ENCODE measurements at places on chromosomes 7 and 10. TPM values are rescaled to one million over a fixed set of nuclear protein-coding genes. Genes with fewer than 3 reads are reported as not detected.

DNA sequence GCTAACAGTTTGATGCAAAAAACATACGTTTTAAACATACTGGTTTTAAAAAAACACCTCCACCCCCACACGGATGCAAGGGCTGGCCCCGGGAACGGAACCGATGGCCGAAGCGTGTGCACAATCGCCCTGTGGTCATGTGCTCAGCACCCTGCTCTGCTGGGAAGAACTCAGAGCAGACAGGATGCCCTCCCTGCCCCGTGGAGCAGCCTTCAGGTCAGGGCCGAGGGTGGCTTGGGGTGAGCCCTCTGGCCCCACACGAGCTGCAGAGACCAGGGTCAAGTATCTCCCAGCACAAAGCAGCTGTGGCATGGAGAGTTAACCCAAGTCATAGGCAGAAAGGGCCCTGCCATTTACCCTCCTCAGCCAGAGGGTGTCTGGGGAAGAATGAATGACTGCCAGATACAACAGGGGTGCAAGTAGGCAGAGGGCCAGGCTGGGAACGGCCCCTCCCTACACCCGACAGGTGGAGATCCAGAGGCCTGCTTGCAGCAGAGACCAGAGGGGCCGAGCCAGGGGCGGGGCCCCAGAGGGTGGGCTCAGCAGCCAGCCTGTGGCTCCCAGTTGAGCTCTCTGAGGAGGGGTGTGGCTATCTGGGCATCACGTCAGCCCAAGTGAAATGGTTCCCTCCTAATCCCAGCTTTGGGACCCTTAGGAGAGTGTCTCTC lies 56.8 kb downstream of the ZRANB1 start:
- no peaks in the 10 kb centered on the region for H3K27me3 ChIP-seq
- no peak overlapping the region for H3K27ac ChIP-seq
- no peak for DNase-seq
- no peaks in the 10 kb centered on the region for H3K4me1 ChIP-seq

DNA sequence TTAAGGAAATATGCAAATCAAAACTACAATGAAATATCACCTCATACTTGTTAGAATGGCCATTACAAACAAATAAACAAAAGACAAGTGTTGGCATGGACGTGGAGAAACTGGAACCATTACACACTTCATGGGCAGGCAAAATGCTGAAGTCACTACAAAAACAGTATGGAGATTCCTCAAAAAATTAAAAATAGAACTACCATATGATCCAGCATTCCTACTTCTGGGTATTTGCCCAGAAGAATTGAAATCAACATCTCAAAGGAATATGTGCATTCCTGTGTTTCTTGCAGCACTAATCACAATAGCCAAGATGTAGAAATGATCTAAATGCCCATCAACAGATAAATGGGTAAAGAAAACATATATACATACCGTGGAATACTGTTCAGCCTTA lies 83.6 kb downstream of the NRCAM start:
- H3K36me3 ChIP-seq, result peaks cover 35% of the 10 kb centered on the region
- H3K4me3 ChIP-seq, result no peak overlapping the region
- no peaks in the 10 kb centered on the region for H3K27me3 ChIP-seq
- no peak overlapping the region for H3K27ac ChIP-seq
- DNase-seq, result no peak

DNA sequence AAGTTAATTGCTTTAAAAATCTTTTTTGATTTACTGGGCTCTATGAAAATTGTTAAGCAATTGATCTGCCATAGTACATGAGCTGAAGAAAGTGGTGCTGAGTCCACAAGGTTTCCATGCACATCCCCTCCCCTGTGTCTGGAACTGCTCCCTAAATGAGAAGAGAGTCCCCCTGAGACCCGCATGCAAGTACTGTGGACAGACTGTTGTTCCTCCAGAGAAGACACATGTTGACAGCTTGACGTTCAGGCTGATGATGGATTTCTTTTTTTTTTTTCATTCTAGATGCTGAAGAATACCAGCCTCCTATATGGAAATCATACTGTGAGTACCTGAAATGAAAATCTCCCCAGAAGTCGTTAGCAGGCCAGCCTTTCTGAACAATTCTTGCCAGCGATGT lies 159.8 kb downstream of the CHN2 start:
- H3K4me1 ChIP-seq, result no peaks in the 10 kb centered on the region
- H3K36me3 ChIP-seq, result no peaks in the 10 kb centered on the region
- no peaks in the 10 kb centered on the region for H3K27me3 ChIP-seq
- DNase-seq, result no peak
- no peak overlapping the region for H3K27ac ChIP-seq

GRCh38 chr7:80517282-80517747 lies 5.5 kb upstream of the GNAT3 start:
- H3K36me3 ChIP-seq, result no peaks in the 10 kb centered on the region
- no peaks in the 10 kb centered on the region for H3K27me3 ChIP-seq
- DNase-seq, result no peak
- no peak overlapping the region for H3K27ac ChIP-seq

GRCh38 chr7:51229106-51229537 lies 87.5 kb downstream of the COBL start:
- H3K4me3 ChIP-seq, result no peak overlapping the region
- H3K4me1 ChIP-seq, result no peaks in the 10 kb centered on the region
- no peaks in the 10 kb centered on the region for H3K36me3 ChIP-seq
- H3K27ac ChIP-seq, result no peak overlapping the region
- H3K27me3 ChIP-seq, result peaks cover 15% of the 10 kb centered on the region

The TMEM270 gene
- total RNA-seq, result not detected

All from naive thymus-derived CD8-positive, alpha-beta T cell (primary cell).